ENCODE measurements at places on chromosomes 11 and 22.
A peak's percentile ranks its signal among the peaks of the same experiment; 100 is the strongest.

DNA sequence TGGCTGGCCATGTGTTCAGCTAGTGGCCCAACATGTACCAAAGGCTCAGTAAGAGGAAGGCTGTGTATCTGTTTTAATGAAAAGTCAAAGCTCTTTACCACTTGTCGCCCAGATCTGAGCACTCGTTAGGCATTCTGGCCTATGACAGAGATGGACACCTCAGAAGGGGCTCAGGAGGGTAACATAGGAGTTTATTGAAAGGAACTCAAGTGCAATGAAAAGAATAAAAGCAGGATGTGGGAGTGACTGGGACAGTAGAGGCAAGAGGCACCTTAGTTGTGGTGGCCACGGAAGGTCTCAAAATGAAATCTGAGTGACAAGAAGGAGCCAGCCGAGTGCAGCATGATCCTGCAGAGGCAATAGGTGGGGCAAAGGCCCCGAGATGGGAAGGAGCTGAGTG lies 309.7 kb downstream of the MN1 start:
- DNase-seq = no peak

DNA sequence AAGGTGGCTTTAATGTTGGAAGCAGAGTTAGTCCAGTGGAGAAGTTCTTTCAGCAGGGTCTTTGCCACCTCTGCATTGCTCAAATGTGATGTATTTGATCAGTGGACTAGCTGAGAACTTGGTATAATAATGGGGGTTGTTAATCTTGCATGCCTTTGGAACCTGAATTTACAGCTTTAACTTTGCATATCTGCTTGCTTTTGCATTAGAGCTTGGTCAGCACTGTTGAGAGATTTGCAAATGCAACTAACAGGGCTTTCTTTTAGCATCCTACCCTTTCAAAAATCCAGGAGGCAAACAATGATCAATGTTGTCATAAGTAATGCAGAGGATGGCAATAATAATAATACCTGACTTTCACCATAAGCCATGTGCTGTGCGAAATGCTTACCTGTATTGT lies 48.2 kb downstream of the NF2 start:
- DNase-seq = no peak

DNA sequence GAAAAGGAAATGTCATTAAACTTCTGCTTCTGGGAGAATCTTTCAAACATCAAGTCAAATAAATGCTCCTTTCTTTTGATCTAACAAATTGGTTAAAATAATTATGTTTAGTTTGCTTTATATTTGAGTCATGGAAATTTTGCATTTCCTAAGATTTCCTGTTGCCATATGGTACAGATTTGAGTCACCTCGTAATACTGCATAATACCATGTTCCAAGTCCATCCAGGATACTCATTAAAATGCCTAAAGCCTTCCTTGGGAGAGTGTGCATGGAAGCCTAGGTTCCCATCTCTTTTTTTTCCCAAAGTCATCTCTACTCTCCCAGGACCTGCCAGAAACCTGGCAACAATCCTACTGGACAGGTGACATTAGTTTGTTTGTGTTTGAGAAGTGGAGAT lies 4.2 kb downstream of the OR9I1 start:
- no peak for DNase-seq

DNA sequence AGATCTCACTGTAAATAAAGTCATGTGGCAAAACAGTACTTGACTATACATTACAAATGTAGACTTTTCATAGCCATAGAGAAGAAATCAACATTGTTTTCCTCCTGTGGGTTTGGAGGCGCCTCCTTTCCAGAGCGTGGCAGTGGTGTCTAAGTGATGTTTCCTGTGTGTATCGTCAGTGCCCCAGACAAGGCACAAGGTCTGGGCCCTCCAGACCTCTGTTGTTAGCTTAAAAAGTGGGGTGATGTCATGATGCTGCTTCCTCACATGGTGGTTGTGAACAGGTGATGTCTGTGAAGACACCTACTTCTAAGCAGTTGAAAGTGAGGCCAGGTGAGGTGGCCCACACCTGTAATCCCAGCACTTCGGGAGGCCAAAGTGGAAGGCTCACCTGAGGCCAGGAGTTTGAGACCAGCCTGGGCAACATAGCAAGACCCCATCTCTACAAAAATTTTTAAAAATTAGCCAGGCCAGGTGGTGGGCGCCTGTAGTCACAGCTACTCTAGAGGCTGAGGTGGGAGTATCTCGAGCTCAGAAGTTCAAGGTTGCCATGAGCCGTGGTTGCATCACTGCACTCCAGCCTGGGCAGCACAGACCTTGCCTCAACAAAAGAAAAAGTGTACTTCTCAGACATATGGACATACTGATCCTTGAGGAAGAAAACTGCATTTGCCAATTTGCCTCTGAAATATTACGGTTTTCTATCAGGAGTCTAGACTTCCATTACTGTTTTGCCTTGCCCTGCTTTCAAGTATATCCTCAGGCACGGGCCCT lies 15.7 kb downstream of the NUP50 start:
- DNase-seq = peak; percentile 19

- DNase-seq = no peak
These were observed 58.4 kb upstream of the NUP50 start for GRCh38 chr22:45105281-45105702.

- DNase-seq = no peak
These were observed 109.8 kb downstream of the PKNOX2 start for GRCh38 chr11:125274309-125274708.

- no peak for DNase-seq
These were observed 51.9 kb upstream of the ALX4 start for GRCh38 chr11:44361813-44362212.

DNA sequence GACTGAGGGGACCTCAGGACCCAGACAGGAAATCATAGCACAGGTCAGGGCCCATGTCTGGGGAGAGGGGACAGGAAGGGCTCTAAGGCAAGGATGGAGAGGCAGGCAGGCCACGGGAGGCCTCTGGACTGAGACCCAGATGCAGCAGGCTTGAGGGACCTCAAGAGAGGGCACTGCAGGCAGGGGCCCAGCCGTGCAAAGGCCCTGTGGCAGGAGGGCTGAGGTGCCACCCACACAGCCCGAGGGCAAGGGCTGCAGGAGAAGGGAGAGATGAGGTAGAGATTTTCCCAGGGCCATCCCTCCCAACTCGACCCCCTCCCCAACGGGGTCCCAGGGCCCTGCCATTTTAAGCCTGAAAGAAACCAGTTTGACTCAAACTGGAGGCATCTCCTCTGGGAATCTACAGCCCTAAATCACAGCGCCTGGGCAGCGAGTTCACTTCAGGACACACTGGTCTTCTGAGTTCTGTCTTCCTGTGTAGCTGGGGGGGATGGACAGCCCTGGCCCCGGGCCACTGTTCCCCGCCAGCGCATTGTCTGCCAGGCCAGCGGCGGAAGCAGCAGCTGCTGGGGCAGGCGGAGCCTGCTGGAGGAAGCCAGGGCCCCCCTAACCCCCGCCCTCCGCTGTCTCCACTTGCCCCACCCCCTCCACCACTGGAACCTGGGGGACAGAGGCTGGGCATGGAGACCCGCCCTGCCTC lies 20.3 kb upstream of the WNT7B start:
- DNase-seq = no peak

- no peak for DNase-seq
These were observed 712.2 kb downstream of the ETS1 start for GRCh38 chr11:127875131-127875530.

- no peak for DNase-seq
These were observed 599.1 kb downstream of the BRD1 start for GRCh38 chr22:49228431-49229037.

DNA sequence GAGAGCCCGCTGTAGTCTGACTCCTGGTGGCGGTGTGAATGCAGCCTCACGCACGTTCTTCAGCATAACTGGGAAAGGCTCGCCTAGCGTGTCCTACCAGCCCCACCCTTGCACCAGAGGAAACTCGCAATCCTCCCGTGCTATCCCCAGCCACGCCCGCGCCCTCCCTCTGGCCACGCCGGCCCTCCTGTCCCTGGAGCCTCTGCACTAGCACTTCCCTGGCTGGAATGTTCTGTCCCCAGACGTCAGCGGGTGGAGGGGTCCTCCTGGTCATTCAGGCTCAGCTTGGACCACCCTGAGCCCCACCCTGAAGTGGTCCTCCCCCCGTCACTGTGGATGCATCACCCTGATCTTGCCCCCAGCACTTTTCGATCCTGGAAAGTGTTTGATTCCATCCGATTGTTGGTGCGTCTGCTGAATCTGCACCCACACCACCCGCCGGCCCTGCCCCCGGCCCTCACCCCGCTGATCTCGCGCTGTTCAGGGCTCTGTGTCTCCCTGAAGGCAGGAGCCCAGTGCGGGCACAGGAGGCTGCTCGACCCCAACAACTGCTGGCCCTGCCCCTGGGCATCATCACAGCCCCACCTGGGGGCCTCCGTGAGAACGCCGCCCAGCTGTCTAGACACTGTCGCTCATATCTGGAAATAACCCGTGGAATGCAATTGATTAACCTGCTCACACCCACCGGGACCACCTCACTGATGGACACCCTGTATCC lies 437.0 kb downstream of the TBC1D22A start:
- DNase-seq = no peak

DNA sequence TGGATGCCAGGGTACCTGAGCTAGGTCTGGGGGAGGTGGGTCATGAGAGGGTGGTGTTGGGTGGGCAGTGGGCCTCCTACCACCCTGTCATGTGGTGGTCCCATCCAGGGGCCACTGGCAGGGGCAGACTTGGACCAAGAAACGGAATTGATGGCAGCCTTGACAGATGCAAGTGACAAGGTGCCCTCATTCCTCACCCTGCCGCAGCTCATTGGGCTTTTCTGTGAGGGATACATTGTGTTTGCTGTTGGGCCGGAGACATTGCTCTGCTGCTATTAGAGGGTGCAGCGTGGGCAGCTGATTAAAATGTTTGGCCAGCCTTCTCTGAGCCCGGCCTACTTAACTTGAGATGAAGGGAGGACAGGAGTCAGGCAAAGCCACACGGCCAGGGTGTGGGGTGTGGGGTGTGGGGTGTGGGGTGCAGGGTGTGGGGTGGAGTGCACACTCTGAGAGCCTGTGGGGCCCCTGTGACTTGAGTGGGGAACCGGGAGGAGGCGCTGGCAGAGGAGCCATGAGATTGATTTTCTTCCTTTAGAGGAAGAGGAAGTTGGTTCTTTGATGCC lies 351.5 kb downstream of the TBC1D22A start:
- DNase-seq = no peak

DNA sequence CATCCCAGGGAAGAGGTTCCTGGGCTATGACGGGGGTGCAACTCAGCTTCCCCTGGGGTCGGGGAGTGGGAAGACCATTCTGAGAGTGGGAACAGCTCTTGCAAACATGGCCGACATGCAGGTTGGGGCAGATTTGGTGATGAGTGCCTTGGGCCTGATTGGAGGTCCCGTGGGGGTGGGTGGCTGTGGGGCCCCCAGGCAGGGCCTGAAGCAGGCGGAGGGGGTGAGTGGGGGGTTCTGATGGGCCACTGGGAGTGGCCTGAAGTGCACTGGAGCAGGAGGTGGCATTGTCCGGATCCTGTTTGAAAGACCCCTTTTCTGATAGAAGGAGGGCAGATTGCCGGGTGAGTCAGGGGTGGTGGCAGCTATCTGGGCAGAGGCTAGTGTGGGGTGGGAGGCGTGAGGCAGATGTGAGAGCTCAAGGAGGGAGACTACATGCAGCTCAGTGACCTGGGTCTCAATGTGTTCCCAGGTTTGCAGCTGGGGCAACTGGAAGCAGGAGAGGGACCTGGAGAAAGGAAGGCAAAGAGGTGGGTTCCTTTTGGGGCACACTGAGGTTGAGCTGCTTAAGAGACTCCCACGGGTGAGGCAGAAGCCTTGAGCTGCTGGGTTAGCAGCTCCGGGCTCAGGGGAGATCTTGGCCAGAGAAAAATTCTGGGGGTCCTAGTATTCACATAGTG lies 15.1 kb downstream of the MYEOV start:
- no peak for DNase-seq

DNA sequence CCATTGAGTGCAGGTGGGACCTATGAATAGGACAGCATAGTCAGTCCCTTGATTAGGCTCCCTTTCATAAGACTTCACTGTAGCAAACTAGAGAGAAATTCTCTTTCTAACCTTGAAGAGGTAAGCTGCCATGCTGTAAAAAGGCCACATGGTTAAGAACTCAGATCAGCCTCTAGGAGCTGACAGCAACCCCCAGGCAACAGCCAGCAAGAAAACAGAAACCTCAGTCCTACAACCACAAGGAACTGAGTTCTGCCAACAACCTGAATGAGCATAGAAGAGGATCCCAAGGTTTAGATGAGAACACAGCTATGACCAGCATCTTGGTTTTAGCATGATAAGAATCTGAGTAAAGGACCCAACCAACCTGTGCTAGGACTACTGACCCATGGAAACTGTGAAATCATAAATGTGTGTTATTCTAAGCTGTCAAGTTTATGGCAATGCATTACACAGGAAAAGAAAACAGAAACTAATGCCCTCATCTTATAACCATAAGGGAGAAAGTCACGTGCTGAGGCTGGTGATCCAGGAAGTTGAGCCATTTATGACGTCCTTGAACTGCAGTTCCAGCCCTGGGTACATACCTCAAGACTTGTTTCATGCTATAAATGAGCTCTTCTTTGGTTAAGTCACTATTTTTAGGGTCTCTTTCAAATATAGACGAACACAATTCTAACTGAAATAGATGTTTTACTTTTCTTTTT lies 43.3 kb downstream of the RAB38 start:
- DNase-seq = no peak
